ENCODE measurements at places on chromosomes 2 and 18.
A peak's percentile ranks its signal among the peaks of the same experiment; 100 is the strongest.

DNA sequence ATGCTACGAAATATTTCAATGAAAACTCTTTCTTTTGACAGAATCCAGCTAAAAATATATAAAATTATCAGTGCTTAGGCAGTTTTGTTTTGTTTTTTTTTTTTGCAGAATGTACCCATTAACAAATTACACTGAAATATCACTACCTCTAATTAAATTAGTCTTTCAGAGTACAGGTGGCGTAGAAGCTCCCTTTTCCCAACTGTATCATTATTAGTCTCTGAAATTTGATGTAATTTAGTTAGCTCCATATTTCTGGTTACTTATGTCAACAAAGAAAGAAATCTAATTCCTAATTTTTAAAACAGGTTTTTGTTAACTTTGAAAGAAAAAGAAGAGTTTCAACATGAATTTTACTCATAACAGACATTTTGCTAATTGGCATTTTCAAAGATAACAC, 149.2 kb downstream of the CDH2 start:
- DNase-seq = no peak

GRCh38 chr2:134636714-134637113, 82.1 kb downstream of the TMEM163 start:
- DNase-seq = no peak

- DNase-seq = no peak
Measured at GRCh38 chr2:64777841-64778240, 124.1 kb upstream of the SERTAD2 start.

GRCh38 chr2:186718903-186719302, 25.0 kb downstream of the FAM171B start:
- DNase-seq = no peak

GRCh38 chr2:222734703-222735014, 63.2 kb downstream of the MOGAT1 start:
- no peak for DNase-seq

- DNase-seq = peak; percentile 4
Measured at GRCh38 chr2:21118302-21118920, 5.4 kb upstream of the TDRD15 start.

DNA sequence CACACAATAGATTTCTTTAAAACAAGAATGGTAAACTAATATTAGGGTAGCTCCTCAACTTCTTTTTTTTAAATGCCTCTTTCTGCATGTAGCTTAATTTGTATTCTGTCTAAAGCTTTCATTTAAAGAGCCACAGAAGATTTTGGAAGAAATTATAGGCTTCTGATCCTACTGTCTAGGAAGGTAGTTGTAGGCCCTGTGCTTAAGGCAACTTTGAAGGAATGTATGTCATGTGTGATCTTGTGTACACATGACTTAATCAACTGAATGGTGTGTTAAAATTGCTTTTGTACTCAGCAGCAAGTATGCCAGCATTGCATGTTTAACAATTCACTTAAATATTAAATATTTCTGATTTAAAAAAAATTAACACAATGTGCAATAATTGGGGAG, 51.5 kb upstream of the LYPD6 start:
- no peak for DNase-seq

- no peak for DNase-seq
Measured at GRCh38 chr18:35284841-35285240, 5.2 kb downstream of the ZSCAN30 start.

DNA sequence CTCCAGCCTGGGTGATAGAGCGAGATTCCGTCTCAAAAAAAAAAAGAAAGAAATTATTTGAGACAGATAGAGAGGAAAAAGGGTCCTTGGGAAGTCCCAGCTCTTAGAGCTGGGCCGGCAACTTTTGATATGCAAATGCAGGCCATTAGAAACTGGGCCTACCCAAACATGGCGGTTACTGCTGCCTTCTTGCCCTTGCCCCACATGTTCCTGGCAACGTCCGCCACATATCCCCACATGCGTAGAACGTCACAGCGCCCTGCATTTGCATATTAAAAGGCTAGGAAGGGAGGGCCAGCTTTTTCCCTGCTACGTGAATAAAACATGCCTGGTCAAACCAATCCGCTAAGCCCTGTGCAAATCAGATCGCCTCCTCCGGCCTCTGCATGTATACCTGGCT, 40.7 kb upstream of the LBH start:
- no peak for DNase-seq

- DNase-seq = no peak
Measured at GRCh38 chr2:77121518-77121917, 400.7 kb downstream of the LRRTM4 start.

- no peak for DNase-seq
Measured at GRCh38 chr18:44265437-44265836, 415.3 kb upstream of the SETBP1 start.

- no peak for DNase-seq
Measured at GRCh38 chr18:72201032-72201431, 343.1 kb downstream of the CBLN2 start.

GRCh38 chr18:10453806-10454680, at the start of gene APCDD1:
Gene APCDD1, plus strand, starts transcription at chr18:10454635. Its CDS starts 347 bp downstream, at chr18:10454982.
- no peak for DNase-seq

DNA sequence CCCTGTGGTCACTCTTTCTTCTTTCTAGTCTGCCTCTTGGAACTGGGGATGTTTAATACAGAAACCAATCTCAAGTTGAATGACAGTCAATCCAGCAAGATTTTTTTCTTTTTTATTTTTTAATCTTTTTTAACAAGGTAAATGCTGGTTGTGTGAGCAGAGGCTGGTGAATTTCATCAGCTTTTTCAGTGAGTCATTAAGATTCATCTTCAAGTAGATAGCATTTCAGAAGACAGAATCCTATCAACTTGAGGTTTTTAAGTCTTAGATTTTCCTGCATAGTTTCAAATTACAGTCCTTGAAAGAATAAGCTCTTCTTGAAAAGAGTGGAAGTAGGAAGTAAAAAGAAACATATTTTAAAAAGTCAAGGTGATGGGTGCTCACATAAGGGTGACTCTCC, 12.4 kb downstream of the SLC8A1 start:
- DNase-seq = peak; percentile 53

DNA sequence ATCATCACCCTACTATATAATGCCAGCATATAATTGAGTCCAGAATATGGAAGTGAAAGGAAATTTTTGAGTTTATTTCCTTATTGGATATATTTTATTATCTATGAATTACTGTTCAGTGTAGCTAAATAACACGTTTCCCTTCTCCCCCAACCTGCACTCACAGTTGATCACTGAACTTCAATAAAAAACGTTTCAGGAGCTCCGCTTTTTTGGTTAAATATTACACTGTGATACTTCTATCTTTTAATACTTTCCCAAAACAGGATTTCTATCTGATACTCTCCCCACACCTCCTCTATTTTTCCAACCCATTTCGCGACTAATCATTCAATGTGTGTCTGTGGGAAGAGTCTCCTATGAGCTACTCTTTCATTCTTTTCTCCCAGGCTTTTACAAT, 7.2 kb downstream of the VSNL1 start:
- DNase-seq = no peak

DNA sequence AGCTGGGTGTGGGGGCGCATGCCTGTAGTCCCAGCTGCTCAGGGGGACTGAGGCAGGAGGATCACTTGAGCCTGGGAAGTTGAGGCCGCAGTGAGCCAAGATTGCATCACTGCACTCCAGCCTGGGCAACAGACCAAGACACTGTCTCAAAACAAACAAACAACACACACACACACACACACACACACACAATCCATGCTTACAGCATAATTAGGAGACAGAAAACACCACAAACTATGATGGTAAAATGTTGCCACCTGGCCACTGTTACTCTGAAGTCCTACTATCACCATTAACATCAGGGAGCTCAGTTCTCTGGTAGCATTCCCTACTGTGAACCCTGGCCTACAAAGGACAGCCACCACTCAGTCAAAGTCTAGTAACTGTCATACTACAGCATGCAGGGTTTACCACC, 18.3 kb downstream of the DNPEP start:
- DNase-seq = peak; percentile 48

DNA sequence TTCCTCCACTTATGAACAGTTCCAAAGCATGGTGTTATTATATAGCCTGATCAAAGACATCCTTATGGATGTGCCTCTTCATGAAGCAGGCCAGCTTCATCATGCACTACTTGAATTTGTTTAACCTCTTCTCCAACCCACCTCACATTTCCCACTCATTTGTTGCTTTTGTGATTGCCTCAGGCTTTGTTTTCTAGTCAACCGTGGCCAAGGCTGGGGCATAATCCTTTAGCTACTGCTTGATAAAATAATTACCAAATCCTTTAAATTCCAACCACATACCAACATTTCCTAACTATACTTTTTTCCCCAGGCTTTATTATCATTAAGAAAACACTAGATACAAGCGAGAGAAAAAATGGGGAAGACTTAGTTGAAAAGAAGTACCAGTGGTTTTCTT, 39.6 kb upstream of the SCN1A start:
- peak; percentile 33 for DNase-seq

DNA sequence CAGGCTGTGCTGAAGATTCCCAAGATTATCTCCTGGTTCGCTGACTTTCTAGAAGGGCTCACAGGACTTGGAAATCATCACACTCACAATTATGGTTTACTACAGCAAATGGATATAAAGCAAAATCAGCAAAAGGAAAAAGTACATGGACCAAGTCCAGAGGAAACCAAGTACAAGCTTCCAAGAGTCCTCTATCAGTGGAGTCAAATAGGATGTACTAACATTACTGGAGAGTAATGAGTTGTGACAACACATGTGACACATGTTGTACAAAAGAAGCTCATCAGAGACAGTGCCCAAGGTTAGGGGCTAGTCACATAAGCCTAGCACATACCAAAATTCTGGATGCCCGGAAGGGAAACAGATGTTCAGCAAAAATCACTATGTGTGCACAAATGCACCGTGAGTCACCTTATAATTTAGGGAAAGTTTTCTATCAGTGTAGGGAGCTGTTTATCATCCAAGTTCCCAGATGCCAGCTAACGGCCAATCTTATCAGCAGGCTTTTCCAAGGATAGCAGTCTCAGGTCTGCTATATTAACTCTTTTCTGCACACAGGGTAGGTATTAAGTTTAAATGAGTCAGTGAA, 9.5 kb downstream of the TMEM237 start:
- no peak for DNase-seq

DNA sequence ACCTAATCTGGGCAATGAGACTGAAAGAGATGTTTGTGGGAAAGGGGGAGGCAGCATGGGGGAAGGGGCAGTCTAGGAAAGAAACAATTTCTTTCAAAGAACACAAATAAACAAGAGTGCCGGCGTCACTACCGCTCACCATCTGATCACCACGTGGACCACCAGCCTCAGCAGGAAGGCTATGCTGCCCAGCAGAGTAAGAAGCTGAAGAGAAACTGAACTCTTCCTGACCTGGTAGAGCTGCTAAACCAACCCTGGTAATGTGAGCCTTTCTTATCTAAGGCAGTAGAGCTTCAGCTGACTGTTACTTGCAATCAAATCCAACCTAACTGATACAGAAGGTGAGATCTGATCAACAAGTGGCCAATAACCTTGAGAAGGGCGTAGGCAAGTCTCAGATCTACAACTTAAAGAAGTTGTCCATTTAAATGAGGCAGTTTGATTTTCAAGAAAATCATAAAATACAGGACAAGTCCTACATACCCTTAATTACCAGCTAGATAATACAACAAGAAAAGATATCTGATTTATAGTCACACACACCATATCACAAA, 44.2 kb upstream of the SPTBN1 start:
- peak; percentile 65 for DNase-seq

- DNase-seq = peak; percentile 11
Measured at GRCh38 chr2:2098458-2099167, 232.5 kb downstream of the MYT1L start.

DNA sequence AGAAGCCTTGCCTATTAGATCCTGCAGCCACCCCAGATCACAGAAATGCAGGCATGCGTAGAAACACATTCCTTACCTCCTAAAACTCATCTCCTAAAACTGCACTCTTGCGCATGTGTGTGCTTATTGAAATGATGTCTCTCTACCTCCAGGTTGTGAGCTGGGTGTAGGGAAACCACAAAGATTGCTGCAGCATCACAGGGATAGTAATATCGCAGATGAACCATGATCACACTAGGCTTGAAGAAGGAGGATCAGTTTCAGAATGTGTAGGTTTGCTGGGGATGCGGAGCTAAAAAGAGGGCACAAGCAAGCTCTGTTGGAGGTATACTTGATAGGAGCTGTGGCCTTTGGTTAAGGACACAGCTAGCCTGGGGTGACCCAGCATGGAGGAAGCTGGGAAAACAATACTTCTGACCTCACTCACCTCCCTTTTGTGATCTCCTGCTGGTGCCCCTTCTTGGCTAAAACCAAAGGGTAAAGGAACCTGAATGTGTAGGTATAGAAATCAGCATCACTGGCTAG, 118.8 kb downstream of the SETBP1 start:
- DNase-seq = no peak

GRCh38 chr2:174668075-174668474, 70.5 kb upstream of the WIPF1 start:
- DNase-seq = no peak

- DNase-seq = no peak
Measured at GRCh38 chr2:128769457-128770142, 450.9 kb upstream of the HS6ST1 start.

DNA sequence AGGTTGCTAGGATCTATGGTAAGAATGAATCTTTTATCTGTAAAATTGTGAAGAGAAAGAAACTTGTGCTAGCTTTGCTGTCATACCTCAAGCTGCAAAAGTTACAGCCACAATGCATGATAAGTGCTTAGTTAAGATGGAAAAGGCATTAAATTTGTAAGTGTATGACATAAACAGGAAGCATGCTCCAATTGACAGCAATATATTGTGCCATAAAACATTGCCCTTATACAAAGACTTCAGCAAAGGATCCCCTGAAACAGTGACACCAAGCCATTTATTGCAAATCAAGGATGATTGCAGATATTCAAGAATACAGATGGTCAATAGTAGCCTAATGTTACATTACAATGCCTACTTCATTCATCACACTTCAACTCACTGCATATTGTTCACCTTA, 283.1 kb downstream of the CPS1 start:
- DNase-seq = no peak

DNA sequence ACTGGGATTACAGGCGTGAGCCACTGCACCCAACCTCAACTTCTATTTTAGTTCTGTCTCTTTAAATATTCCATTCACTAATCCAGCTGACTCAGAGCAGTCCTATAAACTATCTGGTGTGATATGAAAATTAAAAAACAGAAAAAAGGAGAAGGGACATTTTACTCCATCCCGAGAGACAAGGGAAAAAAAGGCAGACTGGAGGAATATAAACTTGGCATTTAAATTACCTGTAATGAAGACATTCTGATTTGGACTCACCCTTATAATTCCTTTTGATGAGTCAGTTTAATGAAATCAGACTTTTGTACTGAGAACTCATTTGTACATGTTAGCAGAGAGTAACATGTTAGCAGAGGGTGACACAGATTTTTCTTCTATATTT, 74.8 kb upstream of the RIOK3 start:
- peak; percentile 38 for DNase-seq

- no peak for DNase-seq
Measured at GRCh38 chr2:183219888-183220287, 95.6 kb downstream of the NUP35 start.

- no peak for DNase-seq
Measured at GRCh38 chr2:122528958-122529705, 773.7 kb downstream of the TSN start.

- DNase-seq = peak; percentile 56
Measured at GRCh38 chr2:70214953-70215549, 24.2 kb upstream of the C2orf42 start.

- DNase-seq = peak; percentile 29
Measured at GRCh38 chr2:144078106-144078505, 441.8 kb downstream of the ZEB2 start.
